ENCODE measurements at places on chromosomes 2 and 18. TPM values are rescaled to one million over a fixed set of nuclear protein-coding genes. Genes with fewer than 3 reads are reported as not detected.

DNA sequence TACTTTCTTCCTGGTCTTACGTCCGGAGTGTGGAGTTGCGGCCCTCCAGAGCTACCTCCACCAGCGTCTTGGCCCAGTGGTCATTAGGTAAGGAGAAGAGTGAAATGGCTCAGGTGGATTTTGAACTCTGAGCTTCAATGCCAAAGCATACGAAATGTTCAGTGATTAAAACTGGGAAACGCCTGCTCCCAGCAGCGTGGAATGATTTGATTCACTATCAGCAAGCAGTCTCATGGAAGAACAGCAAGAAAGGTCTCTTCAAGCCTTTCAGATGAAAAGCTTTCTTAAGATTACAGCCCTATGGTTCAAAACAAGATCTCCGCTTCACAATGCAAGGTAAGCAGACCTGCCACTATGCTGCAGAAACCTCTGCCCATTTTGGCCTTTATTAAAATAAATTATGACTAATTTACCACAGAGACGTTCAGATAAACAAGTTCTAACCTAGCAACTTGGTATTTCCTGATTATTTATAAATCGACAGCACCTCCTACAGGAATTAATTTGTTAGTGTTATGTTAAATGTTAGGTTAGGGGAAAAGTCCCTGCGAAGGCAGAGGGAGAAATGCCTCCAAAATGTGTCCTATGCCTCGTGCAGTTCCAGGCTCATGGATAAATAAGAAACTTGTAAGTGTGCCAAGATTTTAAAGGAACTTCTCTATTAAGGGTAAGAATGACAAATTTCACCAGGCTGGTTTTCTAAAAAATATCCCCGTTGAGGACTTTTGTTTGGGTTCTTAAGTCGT is 10.1 kb downstream of the SP9 start:
- DNase-seq, result no peak

DNA sequence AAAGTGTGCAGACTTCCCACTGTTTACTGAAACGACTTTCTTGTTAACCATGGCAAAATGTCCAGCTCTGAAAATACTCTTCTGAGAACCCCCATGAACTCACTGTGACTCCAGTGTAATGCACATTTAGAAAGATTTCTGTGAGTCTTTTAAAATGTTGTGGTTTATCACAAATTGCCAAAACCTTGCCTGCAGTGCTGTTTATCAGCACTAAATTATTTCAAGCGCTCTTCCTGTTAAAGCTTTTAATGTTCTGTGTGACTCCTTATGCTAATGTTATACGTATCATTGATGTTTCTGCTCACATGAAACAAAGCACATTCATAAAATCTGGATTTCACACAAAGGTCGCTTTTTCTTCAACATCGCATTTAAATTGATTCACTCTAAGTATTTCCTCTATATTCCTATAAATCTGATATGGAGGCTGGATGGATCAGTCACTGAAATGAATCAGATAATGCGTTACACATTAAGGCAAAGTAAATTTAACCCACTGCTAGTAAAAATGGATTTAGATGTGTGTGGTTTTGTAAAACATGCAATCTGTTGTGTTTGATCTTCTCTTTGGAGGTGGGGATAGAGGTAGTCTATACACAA is 521.2 kb downstream of the NYAP2 start:
- DNase-seq, result no peak

IL1F10 gene
- not detected for polyA plus RNA-seq

DNA sequence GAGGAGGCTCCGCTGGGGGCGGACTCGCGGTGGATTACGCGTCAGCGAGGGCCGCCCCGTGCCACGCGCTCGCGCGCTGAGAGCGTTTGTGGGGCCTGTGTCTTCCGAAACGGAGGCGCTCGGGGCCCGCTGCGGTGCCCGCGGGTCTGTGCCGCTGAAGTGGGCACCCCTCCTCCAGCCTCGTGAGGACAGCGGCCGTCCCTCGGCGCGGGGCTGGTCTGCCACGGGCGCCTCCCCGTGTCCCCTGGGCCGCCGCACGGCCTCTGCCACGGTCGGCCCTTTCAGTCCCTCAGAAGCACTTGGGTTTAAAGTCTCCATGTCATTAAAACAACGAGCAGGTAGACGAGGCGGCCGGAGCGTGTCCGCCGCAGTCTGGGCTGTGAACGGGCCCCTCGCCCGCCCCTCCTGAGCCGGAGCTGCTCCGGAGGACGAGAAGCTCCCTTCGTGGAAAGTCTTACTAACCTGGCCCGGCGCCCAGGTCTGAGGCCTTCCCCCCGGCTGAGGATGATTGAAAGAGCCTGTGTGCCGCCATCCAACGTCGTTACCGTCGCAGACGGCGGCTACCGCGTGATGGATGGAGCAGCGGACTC is 97.6 kb downstream of the NFATC1 start:
- no peak for DNase-seq

TBR1 gene
- not detected for polyA plus RNA-seq

DNA sequence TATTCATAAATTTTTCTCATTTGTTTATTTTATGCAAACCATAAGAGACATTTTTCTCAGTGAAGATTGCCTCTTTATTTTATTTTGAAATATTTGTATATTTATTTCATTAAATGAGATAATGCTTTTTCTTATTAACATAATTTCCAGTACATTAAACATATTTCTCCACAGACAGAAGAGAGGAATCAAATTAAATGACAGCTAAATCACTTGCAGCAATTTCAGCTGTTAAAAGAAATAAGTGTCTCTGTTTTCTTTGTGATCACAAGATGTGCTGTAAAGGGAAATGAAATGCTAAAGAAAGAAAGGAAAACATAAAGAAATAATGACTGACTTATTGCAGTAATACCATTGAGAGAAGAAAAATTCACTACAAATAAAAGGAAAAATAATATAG is 414.0 kb upstream of the FANCL start:
- DNase-seq, result no peak

DNA sequence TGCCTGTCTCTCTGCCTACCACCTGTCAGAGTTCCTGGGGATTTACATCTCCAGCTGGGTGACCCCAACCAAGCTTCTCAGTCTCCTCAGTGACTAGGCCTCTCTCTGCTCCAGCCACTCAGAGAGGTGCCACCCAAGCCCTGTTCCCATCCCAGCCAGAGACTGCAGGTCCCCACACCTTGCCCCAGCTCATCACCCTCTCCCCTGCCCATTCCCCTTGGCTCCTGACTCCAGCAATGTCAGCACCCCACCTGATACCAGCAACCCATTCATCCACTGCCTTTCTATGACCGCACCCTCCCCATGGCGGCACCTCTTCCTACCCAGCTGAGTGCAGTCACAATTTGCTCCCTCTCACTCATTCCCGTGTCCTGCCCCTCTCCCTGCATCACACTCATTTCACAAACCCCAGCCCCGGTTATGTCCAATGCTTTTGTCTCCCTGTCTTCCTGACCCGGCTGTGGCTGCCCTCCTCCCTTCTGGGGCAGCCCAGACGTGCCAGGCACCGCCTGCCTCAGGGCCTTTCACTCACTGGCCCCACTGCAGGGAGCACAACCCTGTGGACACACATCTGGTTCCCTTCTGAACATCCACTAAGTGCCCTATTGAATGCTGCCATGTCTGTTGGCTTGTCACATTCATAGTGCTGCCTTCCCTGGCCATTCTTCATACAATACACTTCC is 494.8 kb upstream of the HS6ST1 start:
- DNase-seq, result no peak

- DNase-seq, result no peak
These were observed 73.2 kb downstream of the MAP4K4 start for GRCh38 chr2:101770726-101771125.

DNA sequence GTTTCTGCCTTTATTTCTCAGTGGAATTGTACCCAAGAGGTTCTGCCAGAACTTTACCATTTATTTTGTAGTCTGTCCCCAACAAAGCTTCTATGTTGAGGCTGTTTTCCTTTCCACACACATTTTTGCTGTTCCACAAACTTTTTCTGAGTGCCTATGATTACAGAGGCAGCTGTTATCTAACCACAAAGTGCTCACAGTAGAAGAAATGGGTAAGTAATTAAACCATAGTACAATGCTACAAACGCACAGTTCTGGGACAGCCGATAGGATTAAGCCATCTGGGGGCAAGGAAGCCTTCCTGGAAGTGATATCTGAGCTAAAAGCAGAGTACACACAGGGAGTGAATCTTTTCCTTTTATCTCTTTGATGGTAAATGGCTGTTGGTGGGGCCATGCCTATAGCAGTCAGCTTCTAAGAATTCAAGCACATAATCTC is 3.9 kb upstream of the MGAT4A start:
- DNase-seq, result peak; percentile 48

DNA sequence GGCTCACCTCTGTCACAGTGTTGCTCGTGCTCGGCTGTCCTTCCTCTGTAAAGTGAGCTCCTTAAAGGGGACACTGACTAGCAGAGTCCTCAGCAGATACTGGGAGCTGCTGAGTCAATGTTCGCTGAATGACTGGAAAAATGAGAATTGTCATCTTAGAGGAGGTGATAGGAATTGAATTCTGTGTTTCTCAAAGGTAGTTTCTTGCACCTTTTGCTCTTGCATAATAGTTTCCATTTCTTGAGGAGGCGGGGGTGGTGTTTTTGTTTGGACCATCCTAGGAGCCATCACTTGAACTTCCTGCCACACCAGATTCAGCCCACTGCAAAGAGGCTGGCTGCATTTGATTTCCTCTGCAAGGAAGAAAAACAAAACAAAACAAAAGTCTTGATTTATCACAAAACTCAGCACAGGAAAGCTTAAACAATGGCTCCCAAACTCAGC is 11.4 kb upstream of the RFX8 start:
- DNase-seq, result no peak

ARHGEF33 gene
- not detected for polyA plus RNA-seq

Measured in CD4-positive, CD25-positive, alpha-beta regulatory T cell (primary cell).